ENCODE measurements at places on chromosomes 5 and 9.

- DNase-seq: no peak
These were observed 389.5 kb downstream of the ACTL7B start for GRCh38 chr9:108466304-108466703.

DNA sequence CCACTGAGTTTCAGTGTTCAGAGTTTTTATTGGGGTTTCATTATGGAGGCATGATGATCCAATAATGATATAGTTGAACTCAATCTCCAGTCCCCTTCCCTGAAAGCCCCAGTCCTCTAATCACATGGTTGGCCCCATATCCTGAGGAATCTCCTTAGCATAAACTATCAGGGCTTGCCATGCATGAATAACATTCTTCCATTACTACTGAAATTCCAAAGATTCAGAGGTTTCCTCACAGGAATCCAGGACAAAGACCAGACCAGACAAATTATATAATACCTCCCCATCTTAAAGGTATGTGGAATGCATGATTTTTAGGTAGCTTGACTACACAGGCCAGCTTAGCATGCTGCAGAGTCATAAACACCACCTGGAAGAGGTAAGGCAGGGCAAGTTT, 15.5 kb upstream of the LRRTM2 start:
- DNase-seq: no peak

- no peak for DNase-seq
These were observed 50.3 kb downstream of the RFX3 start for GRCh38 chr9:3475300-3476020.

DNA sequence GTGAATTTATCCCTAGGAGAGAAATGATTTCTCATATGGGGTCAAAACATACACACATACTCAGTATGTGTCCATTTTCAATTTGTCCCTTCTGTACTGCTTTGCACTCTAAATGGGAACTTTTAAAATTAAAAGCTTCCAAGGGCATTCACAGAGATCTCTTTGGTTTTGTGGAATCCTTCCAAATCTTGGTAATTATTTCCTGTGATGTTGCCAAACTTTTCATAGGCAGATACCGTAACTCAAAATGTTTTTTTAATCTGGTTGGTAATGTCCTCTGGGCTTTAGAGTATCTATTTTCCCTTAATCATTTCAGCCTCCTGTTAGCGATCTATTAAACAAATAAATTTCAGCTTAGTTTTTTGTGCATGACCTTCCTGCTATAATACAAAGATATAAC, 282.4 kb downstream of the ARHGEF28 start:
- no peak for DNase-seq

- no peak for DNase-seq
These were observed 13.8 kb upstream of the RANBP17 start for GRCh38 chr5:170848033-170848432.

DNA sequence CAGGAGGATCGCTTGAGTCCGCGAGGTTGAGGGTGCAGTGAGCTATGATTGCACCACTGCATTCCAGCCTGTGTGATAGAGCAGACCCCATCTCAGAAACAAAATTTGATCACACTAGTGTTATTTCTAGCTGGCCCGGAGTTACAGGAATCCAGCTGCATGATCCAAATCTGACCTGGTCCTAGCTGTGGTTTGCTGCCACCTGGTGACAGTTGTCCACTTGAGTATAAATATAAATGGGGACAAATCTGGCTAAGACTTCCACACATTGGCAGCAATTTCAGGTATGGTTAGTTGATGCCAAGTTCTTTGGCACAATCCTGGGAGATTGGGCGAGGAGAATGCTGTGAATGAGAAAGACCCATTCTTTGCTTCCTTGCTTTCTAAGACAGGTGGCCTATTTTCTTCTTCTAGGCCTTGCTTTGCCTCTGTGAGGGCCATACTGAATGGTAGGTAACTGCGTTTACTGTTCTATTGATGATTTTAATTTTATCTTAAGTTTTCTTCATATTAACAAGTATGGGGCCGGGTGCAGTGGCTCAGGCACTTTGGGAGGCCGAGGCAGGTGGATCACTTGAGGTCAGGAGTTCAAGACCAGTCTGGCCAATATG, 35.4 kb downstream of the UBE2R2 start:
- no peak for DNase-seq

DNA sequence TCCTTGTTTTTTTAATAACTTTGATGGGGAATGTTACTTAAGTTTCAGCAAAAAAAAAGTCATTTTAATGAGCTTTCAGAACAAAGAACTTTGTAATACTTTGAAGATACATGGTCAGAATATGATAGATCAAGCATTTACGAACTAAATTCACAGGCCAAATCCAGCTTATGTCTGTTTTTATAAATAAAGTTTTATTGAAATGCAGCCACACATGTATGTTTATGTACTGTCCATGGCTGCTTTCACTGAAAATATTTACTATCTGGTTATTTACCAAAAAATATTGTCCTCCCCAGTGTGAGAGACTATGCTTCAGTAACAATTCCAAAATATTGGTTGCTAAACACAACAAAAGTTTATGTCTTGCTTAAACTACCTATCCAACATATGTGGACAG, 366.7 kb downstream of the PIK3R1 start:
- DNase-seq: no peak

DNA sequence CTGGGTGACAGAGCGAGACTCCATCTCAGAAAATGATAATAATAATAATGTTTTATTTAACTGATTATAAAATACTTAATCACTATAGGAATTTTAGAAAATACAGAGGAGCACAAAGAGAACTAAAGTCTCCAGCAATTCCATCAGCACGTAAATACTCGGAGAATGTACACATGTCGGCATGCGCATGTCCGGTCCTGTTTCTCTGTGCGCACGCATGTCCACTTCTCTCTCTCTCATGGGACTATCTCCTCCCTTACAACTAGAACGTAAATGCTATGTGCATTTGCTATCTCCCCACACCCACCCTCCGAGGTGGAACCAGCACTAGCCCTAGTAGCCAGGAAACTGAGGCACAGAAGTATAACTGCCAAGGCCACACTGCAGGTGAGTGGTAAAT, 19.0 kb downstream of the CCNJL start:
- DNase-seq: no peak

- DNase-seq: no peak
These were observed 606.3 kb upstream of the ITGA1 start for GRCh38 chr5:52181403-52181802.

DNA sequence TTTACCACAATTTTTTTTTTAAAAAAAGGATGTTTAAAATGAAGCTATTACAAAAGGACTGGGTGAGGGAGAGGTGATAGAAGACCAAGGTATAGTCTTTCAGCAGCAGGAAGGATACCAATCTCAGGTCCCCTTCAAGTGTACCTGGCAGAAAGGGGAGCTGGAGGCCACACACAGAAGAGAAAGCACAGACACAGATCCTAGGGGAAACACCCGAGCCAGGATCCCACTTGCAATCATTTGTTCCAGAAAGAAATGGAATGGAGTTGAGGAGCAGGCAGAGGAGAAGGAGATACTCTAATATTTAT, 5.6 kb downstream of the GNPDA1 start:
- DNase-seq: no peak

- peak; percentile 82 for DNase-seq
These were observed 54.3 kb downstream of the EHMT1 start for GRCh38 chr9:137672907-137673791.

- no peak for DNase-seq
These were observed 95.2 kb downstream of the ERBIN start for GRCh38 chr5:66021585-66021984.

- no peak for DNase-seq
These were observed 1961.4 kb upstream of the WWC1 start for GRCh38 chr5:166330036-166330435.

GRCh38 chr5:129500101-129500500, 40.0 kb downstream of the ADAMTS19 start:
- DNase-seq: no peak

- DNase-seq: no peak
These were observed 221.2 kb upstream of the CLINT1 start for GRCh38 chr5:158080112-158080511.

DNA sequence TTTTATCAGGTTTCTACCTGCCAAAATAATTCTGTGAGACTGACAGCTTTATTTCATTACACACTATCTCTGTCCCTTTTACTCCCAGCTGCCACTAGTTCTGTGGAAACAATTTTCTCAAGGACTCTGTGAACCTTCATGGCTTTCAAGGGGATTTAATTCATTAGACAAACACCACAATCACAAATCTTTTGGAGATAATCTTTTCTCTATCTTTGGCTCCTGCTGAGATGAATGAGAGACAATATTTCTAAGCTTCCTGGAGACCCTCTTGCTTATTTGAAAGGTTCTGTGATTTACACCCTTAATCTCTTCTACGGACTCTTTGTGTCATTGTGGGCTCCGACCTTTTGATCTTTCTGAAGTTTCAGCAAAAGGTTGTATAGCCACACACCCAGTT, 222.6 kb downstream of the PRDM9 start:
- DNase-seq: no peak

DNA sequence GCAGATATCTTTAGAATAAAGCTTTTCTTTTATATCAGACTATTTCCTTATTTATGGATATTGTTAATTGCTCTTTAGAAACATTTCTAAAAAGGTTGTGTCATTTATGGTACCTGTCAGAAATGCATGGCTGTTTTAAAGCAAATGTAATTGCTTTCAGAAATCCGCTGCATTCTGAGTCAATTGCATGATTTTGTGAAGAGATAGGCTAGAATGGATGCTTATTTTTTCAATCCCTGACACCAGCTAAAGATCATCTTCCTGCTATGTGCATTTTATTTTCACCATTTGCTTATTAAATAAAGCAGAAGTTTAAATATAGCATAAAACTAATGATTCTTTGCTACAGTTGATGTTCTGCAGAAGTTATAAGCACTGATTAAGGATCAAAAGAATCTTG, 170.2 kb upstream of the C9orf72 start:
- DNase-seq: no peak

DNA sequence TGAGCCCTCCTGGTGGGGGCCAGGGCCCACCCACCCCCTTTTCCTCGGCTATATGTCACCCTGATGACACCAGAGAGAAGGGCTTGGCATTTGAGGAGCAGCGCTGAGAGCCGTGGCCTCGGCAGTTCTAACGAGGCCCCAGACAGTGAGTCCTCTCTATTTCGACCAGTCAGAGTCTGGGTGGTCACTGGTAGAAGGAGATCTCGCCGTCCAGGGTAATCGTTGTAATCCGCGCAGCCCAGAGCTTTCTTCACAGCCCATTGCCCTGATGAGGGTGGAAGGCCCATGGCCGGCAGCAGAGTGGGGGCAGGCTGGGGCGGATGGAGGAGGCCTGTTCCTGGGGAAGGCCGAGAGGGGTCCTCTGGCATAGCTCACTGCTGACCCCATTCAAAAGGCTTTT, 70.2 kb downstream of the PSMB7 start:
- no peak for DNase-seq

GRCh38 chr5:135826994-135827671, 7.3 kb upstream of the SLC25A48 start:
- DNase-seq: no peak

DNA sequence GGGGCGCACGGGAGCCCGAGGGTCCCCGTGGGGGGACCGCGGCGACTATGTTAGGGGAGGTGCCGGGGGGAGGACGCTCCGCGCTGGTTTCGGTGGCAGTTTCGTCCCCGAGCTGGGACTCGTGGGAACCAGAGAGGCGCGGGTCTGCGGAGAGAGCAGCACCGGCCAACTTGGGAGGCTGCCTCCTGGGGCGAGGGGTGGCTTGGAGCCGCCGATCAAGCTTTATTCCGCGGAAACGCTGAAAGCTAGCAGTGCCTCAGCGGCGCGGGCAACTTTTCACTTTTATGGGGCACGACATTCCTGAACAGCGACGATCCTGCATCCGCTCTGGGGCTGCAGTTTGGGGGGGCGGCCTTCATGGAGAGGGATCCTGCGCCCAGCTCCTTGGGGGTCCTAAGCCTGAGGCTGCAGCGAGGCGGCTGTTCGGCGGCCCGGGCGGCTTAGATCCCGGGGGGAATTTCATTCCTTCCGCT, 369 bp downstream of the OCLN start:
- peak; percentile 50 for DNase-seq

- no peak for DNase-seq
These were observed 9.9 kb upstream of the MEGF10 start for GRCh38 chr5:127280491-127281220.

GRCh38 chr5:106094204-106094607, 1576.5 kb downstream of the EFNA5 start:
- DNase-seq: no peak
